ENCODE measurements at places on chromosomes 13 and 19.

GRCh38 chr19:35134601-35135242, at the start of gene LGI4:
Gene LGI4, minus strand, starts transcription at chr19:35135059. Its CDS starts 379 bp downstream, at chr19:35134680.
- no peak for DNase-seq

DNA sequence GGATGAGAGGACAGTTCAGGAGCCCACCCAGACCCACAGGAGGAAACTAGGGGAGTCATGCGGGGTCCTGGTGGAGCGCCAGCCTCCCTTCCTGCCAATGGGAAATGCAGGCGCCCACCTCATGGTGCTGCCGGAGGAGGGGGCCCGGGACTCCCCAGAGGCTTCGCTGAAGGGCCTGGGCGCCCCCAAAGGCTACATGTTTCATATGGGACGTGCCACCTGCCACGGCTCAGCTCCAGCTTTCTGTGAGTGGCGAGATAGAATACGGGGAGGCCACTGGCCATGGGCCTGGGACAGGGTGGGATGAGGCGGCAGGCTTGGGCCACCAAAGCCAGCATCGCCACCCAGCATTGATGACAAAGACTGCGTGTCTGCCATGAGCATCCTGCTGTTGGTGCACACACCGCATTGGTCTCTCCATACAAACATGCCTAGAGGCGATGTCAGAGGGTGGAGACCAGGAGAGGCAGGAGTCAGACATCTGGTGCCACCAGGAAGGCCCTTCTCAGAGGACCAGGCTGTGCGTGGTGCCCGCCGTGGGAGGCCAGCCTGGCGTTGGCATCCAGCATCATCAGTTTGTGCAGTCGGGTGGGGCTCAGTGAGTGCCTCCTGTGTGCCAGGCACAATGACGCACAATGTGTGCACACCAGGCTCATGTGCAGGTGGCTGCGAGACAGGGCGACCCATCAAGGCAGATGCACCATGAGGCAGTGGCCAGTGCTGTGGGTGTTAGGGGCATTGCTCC, 1.2 kb upstream of the F10 start:
- no peak for DNase-seq

GRCh38 chr19:2544576-2545415, 68.9 kb downstream of the GADD45B start:
- DNase-seq: no peak

GRCh38 chr19:10838377-10838776, 2.4 kb upstream of the TMED1 start:
- no peak for DNase-seq

GRCh38 chr13:66567899-66568612, 662.1 kb downstream of the PCDH9 start:
- DNase-seq: no peak

Data from LNCaP clone FGC (cell line).